ENCODE measurements at places on chromosomes 12 and 14. TPM values are rescaled to one million over a fixed set of nuclear protein-coding genes. Genes with fewer than 3 reads are reported as not detected.

DNA sequence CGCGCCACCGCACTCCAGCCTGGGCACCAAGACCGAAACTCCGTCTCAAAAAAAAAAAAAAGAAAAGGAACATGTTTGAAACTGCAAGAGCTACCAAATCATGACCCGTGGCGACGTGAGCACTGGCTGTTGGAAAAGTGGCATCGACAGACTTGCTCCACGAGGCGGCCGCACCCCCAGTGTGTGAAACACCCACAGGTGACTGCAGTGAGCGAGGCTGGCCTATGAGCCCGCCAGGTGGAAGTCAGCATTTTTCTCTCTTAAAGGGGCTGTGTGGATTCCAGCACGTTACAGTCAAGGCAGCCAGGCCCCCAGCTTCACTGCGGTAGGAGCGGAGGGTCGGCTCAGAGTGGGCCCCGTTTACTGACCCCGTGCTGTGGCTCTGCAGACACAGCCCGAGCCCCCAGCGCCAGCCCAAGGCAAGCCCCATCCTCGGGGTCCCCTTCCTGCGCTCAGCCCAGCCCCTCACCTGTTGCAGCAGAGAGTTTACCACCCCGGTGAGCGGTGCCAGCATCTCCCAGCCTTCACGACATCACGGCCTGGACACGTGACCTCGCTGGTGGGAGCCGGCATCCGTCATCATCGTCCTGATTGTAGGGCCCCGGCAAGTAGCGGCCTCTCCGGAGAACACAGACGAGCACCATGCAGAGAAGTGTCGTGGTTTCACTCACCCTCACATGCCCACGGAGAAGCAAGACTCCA lies 54.3 kb upstream of the FBRSL1 start:
- DNase-seq, result no peak

- no peak for DNase-seq
Observed at GRCh38 chr12:105409801-105410471, 79.4 kb downstream of the C12orf75 start.

DNA sequence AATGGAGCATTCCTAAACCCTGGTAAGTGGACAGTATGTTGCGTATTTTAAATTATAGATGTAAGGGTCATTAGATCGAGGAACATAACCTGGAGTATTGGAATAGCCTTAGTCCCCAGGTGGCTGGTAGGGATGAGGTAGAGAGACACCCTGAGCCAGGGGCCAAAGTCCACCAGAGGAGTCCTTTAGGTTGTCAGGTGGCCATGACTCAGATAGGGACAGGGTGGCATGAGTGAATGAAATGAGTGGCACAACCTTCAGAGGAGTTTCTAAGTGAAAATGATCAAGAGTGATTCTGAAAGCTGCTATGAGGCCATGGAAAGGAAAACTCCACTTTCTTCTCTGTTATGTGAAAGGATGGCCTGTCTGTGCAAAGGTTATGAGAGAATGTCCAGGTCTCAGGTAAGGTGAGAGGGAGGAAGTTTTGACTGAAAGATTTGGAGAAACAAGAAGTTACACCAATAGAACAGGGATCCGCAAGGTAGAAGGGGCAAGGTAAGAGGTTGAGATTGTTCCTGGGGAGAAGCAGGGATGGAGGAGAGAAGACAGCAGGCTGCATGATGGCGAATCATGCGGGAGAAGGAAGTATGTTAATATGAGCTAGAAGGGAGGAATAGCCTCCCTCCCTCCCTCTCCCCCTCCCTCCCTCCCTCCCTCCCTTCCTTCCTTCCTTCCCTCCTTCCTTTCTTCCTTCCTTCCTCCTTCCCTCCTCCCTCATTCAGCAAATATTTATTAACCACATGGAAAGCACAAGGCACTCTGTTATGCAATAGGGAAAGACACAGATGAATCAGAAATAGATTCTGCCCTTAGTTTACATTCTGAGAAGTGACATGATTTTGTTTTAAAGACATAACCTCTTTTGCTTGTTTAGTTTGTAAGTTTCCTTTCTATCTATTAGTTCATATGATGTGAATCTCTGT lies 14.0 kb upstream of the RIPK3 start:
- DNase-seq, result no peak

DNA sequence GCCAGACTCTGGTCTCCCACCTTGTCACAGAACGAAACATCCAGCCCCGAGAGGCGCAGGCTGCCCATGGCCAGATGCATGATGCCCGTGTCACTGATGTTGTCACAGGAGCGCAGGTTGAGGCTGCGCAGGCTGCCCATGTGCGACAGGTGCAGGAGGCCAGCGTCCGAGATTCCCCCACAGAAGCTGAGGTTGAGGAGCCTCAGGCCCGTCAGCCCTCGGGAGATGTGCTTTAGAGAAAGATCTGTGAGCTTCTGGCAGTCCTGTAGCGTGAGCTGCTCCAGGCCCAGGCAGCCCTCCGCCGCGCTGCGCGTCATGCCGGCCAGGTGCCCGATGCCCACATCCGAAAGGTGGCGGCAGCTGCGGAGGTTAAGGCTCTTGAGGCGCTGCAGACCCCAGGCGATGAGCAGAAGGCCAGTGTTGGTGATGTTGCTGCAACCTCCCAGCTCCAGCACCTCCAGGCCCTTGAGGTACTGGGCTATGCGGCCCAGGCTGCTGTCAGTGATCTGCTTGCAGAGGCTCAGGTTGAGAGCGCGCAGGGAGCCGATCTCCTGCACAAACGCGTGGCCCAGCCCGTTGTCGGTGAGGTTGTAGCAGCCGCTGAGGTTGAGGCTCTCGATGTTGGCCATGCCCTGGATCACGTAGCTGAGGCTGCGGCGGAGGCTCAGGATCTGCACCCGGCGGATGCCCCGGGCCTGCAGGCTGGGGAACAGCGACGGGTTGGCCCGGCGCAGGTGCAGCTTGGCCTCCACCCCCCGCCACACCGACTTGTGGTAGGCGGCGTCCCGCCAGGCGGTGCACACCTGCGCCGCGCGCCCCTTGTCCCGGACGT lies 991 bp downstream of the FBXL14 start:
- DNase-seq, result peak; percentile 53

DNA sequence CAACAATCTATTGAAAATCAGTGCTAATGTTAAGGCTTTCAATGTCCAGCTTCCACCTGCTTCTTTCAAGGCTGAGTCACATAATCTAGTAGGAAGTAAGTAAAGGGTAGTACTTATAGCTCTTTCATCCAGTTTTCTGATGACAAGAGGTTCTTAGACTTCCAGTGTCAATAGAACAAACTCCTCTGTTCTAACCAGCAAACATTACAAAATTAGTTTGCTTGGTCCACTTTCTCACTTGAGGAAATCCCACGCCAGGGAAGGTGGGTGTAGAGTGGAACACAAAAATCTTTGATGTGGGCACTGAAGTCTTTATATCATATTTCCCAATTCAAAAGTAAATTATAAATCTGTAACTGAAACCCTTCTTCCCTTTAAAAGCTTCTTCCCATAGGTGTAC lies 2.6 kb downstream of the NPC2 start:
- no peak for DNase-seq

- DNase-seq, result peak; percentile 20
Observed at GRCh38 chr14:95535226-95536021, 574 bp downstream of the GLRX5 start.

DNA sequence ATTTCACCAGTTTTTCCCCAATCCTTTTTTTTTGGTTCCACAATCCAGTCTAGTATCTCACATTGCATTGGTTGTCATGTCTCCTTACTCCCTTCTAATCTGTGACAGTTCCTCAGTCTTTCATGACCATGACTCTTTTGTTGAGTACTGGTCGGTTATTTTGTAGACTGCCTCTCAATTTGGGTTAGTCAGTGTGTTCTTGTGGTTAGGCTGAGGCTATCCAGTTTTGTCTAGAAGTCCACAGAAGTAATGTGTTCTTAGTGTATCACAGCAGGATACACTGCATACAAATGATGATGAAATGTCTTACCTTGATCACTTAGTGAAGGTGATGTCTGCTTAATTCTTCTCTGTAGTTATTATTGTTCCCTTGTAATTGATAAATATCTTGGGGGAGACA lies 24.8 kb downstream of the PELI2 start:
- DNase-seq, result no peak

- no peak for DNase-seq
Observed at GRCh38 chr14:72479461-72479931, 414.4 kb downstream of the DPF3 start.

DNA sequence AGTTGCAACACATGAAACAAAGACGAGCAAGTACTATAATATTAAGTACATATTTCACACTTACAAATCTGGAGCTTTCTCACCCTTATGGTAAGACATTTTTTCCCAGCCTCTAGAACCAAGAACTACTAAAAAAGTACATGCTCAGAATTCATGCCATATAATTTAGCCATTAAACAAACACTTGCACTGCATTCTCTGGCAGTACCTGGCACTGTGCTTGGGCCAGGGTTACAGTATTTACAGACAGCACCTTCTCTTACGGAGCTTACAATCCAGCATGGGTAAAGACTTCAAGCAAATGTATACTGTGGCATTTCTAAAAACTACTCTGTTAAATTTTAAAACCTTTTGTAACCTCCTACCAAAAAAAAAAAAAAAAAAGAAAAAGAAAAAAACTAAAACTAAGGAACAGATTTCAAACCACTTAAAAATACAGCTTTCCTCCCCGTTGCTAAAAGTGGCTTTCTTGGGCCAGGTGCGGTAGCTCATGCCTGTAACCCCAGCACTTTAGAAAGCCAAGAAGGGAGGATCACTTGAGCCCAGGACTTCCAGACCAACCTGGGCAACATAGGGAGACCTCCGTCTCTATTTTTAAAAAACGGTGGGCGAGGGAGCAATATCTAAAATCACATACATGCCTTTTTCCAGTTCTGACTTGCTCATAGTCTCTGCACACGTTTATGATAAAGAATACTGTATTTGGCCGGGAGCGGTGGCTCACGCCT lies 956 bp downstream of the GNPTAB start:
- DNase-seq, result no peak

DNA sequence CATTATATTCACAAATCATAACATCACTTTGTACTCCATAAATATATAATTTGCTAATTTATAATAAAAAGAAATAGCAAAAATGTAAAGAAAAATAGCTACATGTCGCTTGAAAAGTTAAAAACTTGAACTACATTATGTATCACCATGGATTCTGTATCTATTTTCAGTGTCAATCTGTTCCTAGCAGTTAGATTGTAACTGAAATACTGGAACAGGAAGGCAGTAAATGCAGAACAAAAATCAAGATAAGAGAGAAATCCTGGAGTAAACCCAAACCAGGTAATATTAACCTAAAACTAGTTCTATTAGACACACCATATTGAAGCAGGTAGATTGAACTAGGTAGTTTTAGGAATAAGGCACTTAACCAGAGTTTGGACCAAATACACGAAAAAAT lies 60.3 kb downstream of the IPO8 start:
- DNase-seq, result no peak

- peak; percentile 23 for DNase-seq
Observed at GRCh38 chr12:101697930-101698799, 725 bp downstream of the CHPT1 start.

- DNase-seq, result no peak
Observed at GRCh38 chr12:61717986-61718385, 542.2 kb upstream of the USP15 start.

- DNase-seq, result no peak
Observed at GRCh38 chr12:88889326-88890110, 309.2 kb upstream of the KITLG start.

DNA sequence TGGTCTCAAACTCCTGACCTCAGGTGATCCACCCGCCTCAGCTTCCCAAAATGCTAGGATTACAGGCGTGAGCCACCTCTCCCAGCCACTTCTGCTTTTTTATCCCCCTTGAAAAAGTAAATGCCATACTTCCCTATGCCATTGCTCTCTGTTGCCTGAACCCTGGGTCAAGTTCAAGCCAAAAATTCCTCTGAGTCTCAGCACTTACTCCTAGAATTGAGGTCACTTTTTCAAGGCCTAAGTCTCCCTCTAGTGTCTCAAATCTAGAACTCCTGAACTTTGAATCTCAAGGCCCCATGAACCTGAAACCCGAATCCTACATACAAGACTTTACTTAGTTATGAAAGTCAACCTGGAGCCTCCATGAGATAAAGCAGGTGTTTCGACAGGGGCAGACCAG lies 1.4 kb upstream of the APOBEC1 start:
- DNase-seq, result no peak

DNA sequence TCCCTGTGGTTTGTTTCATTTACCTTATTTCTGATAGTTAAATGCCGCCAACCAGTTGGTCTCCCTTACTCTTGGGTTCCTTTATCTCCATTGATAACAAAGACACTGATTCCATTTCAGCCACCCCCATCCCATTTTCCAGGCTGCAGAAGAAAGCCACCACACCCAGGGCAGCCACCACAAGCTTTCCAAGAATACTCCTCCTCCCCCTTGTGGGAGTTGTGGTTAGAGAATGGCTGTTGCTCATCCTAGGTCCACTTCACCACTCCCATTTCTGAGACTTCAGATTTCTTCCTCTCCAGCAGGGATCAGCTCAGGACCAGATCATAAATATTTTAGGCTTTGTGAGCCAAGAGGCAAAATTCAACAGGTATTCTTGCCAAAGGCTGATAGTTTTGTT lies 73.9 kb downstream of the ANO4 start:
- no peak for DNase-seq

GRCh38 chr14:50955373-50956043 lies 11.2 kb upstream of the PYGL start:
- DNase-seq, result peak; percentile 62

- DNase-seq, result no peak
Observed at GRCh38 chr12:46089414-46090162, 99.2 kb upstream of the SCAF11 start.

- DNase-seq, result no peak
Observed at GRCh38 chr12:27488479-27488878, 35.5 kb upstream of the PPFIBP1 start.

DNA sequence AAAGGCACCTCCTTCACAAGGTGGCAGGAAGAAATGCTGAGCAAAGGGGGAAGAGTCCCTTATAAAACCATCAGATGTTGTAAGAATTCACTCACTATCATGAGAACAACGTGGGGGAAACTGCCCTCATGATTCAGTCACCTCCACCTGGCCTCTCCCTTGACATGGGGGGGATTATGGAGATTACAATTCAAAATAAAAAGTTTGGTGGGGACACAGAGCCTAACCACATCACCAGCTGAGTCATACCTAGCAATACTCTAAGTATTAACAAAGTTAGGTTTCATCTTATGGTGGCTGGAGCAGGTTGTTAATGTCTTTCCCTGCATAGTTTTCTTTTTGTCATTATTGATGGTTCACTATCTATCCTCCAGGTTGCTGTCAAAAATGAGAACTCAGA lies 113.2 kb upstream of the PPFIA2 start:
- no peak for DNase-seq

GRCh38 chr14:54807428-54807827 lies 95.2 kb downstream of the GCH1 start:
- no peak for DNase-seq

C14orf132 gene
- 3.2 TPM for total RNA-seq

RPL10L gene
- total RNA-seq, result not detected

ATG101 gene
- total RNA-seq, result 21.8 TPM

OR6C74 gene
- total RNA-seq, result not detected

FLVCR2 gene
- total RNA-seq, result 5.8 TPM

OASL gene
- 13.4 TPM for total RNA-seq

FBXO21 gene
- total RNA-seq, result 18.2 TPM

PRIMA1 gene
- total RNA-seq, result not detected

CCDC196 gene
- total RNA-seq, result not detected

RDH12 gene
- not detected for total RNA-seq
